NT2/D1 (cell line): ENCODE measurements at places on chromosomes 3 and 15.

GRCh38 chr15:68427366-68427765 is 4.6 kb downstream of the ITGA11 start:
- no peak for DNase-seq

DNA sequence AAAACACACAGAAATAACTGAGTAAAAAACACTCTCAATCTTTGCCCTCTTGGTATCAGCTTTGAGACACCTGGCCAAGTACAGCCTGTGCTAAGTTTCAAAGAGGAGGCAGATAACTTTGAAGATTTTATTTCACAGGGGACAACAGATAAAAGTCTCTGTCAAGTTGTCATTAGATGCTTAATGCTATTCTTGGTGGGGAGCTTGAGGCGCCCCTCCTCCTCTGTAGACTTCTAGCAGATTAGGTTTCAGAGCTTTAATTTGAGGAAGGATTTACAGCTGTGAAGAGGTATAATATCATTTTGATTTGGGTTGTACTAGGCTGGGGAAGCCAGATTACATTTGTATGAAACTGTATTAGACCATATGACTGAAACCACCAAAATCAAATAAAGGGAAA is 620.3 kb downstream of the FHIT start:
- no peak for DNase-seq

GRCh38 chr15:64535460-64536243 is 75.3 kb downstream of the ZNF609 start:
- no peak for DNase-seq

GRCh38 chr3:160217675-160218074 is 7.5 kb upstream of the C3orf80 start:
- no peak for DNase-seq

GRCh38 chr3:84077479-84077878 is 881.3 kb upstream of the CADM2 start:
- DNase-seq = no peak

DNA sequence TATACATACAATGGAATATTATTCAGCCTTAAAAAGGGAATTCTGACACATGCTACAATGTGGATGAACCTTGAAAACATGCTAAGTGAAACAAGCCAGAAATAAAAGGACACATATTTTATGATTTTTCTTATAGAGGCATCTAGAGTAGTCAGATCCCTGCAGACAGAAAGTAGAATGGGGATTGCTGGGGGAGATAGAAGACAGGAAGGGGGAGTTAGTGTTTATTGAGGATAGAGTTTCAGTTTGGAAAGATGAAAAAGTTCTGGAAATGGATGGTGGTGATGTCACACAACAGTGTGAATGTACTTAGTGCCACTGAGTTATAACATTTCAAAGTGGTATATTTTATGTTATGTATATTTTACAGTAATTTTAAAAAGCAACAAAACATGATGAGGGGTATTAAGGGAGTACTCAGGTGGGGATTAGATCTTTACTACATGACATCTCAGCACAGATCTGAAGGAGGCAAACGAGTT is 4.7 kb downstream of the ITPR1 start:
- no peak for DNase-seq

GRCh38 chr3:189908646-189909045 is 212.1 kb downstream of the P3H2 start:
- peak; percentile 11 for DNase-seq

- peak; percentile 65 for DNase-seq
Observed at GRCh38 chr3:135216659-135217058, 421.6 kb downstream of the EPHB1 start.

GRCh38 chr3:181921220-181921619 is 209.5 kb downstream of the SOX2 start:
- no peak for DNase-seq

- DNase-seq = no peak
Observed at GRCh38 chr3:34511891-34512290, 713.5 kb downstream of the PDCD6IP start.

- no peak for DNase-seq
Observed at GRCh38 chr15:88113613-88114308, 142.8 kb downstream of the NTRK3 start.

GRCh38 chr3:34263101-34263621 is 464.7 kb downstream of the PDCD6IP start:
- no peak for DNase-seq

- no peak for DNase-seq
Observed at GRCh38 chr3:81718311-81718710, 43.1 kb downstream of the GBE1 start.

DNA sequence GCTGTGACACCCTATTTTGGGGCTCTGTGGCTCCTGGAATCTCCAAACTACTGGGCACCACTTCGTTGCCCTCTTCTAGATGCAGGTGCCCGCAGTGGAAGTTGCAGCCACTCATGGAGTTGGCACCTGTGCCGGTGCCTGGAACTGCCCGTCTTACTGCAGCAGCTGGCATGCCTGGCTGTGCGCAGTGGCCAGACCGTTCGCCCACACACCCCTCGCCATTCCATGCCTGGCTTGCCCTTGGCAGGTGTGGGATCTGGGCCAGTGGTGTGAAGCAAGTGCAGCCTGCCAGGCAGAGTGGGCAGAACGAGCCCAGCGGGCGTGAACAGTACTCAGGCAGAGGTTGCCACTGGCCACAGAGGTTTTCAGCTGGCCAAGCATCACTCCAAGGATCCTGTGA is 1286.7 kb downstream of the ROBO1 start:
- no peak for DNase-seq

DNA sequence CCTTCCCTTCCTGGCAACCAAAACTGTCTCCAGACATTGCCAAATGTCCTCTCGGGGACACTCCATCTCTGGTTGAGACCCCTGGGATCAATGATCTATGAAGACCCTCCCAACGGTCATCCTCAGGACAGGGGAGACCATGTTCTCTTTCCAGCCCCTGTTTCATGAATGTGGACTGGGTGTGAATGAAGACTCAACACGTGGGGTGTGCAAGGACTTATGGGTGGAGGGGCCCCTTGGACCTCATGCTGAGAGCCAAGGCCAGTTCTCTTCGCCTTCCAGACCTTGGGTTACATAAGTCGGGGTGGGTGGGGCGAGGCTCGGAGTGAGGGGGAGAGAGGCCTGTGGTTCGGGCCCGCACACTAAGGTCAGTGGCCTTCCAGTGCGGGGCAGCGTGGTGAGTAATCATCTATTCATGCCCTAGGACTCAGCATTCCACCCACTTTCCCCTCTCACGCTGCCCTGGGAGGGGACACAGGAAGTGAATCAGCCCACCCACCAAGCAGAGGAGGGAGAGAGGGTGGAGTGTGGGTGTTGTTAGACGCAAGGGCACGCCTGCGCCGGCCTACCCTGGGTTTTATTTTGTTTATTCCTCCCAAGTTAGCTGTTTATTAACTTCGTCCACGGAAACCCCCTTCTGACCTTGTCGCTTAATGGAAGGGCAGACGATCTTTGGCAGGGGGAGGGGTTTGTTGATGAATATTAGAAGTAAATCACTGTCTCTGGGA is 6.7 kb downstream of the PAQR5 start:
- DNase-seq = no peak

GRCh38 chr15:82788496-82788895 is 17.4 kb downstream of the FSD2 start:
- no peak for DNase-seq

DNA sequence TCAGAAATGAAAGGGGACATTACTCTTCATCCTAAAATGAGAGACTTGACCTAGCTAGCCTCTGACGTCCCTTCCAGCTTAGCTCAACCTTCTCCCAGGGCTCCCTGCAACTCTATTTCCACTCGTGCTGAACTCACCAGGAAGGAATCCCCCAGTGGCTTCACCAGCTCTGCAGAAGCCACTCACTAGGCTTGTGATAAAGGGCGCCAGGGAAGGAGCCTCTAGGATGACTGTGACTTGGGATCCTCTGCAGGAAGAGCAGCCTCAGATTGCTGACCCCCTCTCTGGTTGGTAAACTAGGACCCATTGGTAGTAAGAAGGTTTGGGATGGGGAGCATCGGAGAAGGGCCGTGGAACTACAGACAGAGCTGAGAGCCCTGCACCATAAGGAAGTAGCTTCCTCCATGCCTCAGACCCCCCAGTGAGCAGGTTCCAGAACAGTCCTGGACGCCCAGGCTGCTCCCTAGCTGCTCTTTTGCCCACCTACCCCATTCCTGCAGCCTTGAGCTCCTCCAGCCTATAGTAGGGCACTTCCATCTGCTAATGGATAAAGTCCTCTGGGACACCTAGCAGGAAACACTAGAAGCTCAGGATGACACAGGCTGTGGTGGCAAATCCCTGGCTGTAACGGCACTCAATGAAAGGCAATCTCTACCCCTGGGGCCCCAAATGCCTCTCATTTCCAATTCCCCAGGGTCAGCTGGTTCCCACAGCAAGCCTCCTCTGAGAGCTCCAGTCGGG is 26.0 kb downstream of the PLA2G4F start:
- DNase-seq = no peak

DNA sequence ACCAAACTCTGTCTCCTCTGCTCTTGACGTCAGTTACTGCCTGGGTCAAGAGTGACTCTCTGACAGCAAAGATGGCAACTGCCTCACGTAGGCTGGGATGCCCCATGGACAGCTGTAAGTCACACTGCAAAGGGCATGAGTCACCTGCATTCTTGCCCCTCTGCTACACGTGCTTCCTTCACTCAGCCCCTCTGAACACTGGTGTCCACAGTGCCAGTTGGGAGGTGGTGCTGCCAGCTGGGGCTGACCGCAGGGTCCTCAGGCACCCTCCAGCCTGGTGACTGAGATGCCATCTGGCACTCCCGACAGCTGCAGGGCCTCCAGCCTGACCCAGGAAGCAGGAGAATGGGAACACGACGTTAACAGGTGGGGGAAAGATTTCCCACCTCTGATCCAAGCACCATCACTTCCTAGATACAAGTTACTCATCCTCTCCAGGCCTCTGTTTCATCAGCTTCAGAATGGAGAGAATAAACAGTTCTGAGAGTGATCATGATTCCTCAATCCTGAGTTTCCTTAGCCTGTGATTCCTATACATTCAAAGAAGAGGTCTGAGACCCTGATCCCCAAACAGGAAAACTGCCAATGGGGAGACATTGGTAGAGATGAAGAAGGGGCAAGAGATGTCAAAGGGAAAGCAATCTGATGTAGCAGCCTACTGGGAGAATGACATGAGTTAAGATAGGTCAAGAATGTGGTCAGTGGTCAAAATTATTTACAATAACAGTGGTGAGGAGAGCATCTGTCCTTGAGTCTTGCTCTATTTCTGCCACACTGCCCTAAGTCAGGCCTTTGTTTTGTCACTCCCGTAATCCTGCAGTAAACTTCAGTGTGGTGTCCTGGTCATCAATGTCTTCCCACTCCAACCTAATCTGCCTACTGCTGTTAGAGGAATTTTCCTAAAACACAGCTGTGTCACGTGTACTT is 86.1 kb upstream of the BCL6 start:
- DNase-seq = no peak

DNA sequence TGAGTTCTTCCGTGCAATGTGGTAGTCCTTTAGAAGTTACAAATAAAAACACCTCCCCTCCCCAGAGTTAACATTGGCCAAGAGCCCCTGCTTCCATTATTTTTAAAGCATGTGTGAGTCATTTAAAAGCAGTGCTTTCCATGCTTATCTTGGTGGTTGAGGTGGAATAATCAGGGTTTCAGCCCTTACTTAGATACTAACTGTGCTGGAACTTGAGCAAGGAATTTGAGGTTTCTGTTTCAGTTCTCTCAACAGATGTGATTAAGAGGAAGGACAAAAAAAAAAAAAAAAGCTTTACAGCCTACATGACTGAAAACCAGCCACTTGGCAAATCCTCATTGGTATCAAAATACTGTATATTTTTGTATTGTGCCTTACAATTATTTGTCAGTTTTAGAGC is 64.5 kb downstream of the CGNL1 start:
- no peak for DNase-seq

DNA sequence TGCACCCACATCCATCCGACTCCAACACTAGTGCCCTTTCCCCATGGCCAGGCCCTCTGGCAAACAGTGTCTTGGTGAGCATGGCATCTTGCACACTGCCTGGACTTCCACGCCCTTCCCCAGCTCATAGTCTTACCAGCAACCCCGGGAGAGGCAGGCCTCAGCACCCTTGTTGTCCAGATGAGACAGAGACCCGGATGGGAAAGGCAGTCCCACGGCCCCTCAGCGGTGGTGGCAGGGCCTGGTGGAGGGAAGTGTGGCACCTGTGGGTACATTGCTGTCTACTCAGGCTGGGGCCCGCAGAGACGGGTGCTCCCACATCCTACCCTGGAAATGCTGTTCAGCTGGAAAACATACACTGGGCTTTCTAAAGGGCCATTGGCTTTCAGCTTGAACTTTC is 28.4 kb downstream of the HDAC11 start:
- no peak for DNase-seq

DNA sequence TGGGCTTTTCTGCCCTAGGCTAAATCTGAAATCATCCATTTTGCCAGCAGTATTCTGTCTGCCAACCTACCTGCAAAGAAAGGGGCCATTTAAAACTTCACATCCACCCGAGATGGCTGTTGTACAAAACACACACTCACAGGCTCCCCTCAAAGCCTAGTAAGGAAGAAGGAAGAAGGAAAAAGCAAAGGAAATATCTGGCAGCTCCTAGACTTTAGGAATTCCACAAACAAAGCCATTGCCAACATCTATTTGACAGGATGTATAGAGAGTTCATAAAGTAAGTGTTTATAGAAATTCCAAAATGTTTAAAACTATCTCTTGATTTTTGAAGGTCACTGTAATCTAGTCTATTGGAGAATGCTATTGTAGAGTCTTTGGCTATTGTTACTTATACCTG is 91.9 kb upstream of the THBS1 start:
- no peak for DNase-seq

DNA sequence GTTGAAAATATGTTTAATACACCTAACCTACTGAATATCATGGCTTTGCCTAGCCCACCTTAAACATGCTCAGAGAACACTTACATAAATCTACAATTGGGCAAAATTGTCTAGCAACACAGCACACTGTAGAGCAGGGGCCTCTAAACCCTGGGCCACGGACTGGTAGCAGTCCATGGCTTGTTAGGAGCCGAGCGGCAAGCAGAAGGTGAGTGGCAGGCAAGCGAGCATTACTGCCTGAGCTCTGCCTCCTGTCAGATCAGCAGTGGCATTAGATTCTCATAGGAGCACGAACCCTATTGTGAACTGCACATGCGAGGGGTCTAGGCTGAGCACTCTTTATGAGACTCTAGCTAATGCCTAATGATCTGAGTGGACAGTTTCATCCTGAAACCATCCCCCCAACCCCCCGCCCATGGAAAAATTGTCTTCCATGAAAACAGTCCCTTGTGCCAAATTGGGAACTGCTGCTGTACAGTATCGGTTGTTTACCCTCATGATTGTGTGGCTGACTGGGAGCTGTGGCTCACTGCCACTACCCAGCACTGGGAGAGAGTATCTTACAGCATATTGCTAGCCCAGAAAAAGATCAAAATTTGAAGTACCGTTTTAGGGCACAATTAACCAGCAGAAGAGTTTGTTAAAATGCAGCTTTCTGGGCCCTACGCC is 26.1 kb downstream of the CMSS1 start:
- no peak for DNase-seq

DNA sequence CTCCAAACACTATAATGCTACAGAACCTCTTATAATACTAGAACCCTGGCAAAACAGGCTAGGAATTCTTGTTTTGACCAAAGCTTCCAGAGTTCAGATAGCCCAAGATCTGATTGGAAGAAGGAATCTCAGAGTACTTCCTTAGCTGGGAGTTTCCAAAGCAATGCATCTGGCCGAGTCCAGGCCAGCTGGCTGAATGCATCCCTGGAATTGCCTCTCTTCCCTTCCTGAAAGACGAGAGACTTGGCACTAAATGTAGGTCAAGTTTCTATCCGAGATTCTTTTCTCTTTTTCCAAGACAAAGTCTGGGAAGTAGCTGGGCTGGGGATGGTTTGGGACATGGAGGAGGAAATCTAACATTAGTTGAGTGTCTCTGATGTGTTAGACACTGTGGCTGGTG is 68.7 kb upstream of the ADPGK start:
- no peak for DNase-seq

GRCh38 chr15:64197425-64197824 is 34.6 kb upstream of the PPIB start:
- DNase-seq = no peak
